ENCODE measurements at places on chromosomes 1 and 21. TPM values are rescaled to one million over a fixed set of nuclear protein-coding genes. Genes with fewer than 3 reads are reported as not detected.

Gene LENEP
- polyA plus RNA-seq, result not detected

Gene RCSD1
- 249 TPM for polyA plus RNA-seq

Gene MROH9
- not detected for polyA plus RNA-seq

Gene CRB1
- polyA plus RNA-seq, result not detected

Gene ZZZ3
- polyA plus RNA-seq, result 32.6 TPM

Gene CSF3R
- polyA plus RNA-seq, result 1.9 TPM

Gene MARCKSL1
- 219 TPM for polyA plus RNA-seq

Gene CTXND2
- not detected for polyA plus RNA-seq

Gene CR2
- polyA plus RNA-seq, result 44.7 TPM

Gene C4BPB
- not detected for polyA plus RNA-seq

Gene PCP4L1
- polyA plus RNA-seq, result not detected

Gene LINGO4
- not detected for polyA plus RNA-seq

Gene MYBPH
- polyA plus RNA-seq, result not detected

Gene SLAMF1
- polyA plus RNA-seq, result 17.2 TPM

Gene SHE
- polyA plus RNA-seq, result not detected

Gene SYDE2
- polyA plus RNA-seq, result 1.2 TPM

Gene ADAMTSL4
- 0.30 TPM for polyA plus RNA-seq

Gene IGSF21
- not detected for polyA plus RNA-seq

Gene ZBTB40
- 5.0 TPM for polyA plus RNA-seq

Gene TSSK3
- not detected for polyA plus RNA-seq

Gene ANXA9
- polyA plus RNA-seq, result 0.11 TPM

Gene SLC22A15
- polyA plus RNA-seq, result 2.0 TPM

Gene C8A
- polyA plus RNA-seq, result not detected

Gene LCA5L
- not detected for polyA plus RNA-seq

Gene CRYAA
- polyA plus RNA-seq, result not detected

Gene OR10J1
- not detected for polyA plus RNA-seq

Gene DLGAP3
- 0.33 TPM for polyA plus RNA-seq

Gene KDF1
- polyA plus RNA-seq, result 2.9 TPM

Gene CFAP141
- not detected for polyA plus RNA-seq

Gene FCRL2
- 52.3 TPM for polyA plus RNA-seq

Gene LCE1F
- polyA plus RNA-seq, result not detected

Gene CD48
- 129 TPM for polyA plus RNA-seq

Gene RSBN1
- 36.6 TPM for polyA plus RNA-seq

Gene GPR153
- 0.06 TPM for polyA plus RNA-seq

Gene KIAA1614
- polyA plus RNA-seq, result not detected
